DMS53 (cell line): ENCODE measurements at places on chromosomes 3 and 15.

DNA sequence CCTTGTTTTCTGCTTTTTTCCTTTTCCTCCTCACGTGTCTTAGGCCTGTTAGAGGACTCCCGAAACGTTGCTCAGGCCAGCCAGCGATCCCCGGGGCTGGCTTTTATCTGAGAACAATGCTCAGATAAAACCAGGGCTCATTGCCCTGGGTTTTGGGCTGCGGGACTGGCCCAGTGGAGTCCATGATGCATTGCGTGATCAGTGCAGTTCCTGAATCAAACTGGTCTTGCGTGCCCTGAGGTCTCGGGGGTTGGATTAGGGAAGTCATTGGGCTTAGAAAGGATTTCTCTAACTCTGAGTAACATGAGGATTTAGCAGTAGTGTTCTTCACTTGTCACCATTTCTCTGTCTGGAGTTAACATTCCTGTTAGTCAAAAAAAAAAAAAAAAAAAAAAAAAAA, 66.3 kb downstream of the CCR1 start:
- no peak for DNase-seq

DNA sequence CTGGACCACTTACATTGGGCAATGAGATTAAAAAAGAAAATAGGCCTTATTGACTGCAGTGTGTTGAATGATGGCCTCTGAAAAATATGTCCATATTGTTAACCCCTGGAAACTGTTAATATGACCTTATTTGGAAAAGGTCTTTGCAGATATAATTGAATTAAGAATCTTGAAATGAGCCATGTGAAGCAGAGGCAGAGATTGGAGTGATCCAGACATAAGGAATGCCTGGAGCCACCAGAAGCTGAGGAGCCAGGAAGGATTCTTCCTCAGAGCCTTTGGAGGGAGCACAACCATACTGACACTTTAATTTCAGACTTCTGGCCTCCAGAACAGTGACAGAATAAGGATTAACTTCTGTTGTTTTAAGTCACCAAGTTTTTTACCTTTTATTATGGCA, 510.4 kb upstream of the AGTR1 start:
- no peak for DNase-seq

- DNase-seq: peak; percentile 14
These were observed 3.4 kb downstream of the AMOTL2 start for GRCh38 chr3:134370611-134371531.

GRCh38 chr3:31448882-31449243, 83.9 kb upstream of the STT3B start:
- DNase-seq: no peak

DNA sequence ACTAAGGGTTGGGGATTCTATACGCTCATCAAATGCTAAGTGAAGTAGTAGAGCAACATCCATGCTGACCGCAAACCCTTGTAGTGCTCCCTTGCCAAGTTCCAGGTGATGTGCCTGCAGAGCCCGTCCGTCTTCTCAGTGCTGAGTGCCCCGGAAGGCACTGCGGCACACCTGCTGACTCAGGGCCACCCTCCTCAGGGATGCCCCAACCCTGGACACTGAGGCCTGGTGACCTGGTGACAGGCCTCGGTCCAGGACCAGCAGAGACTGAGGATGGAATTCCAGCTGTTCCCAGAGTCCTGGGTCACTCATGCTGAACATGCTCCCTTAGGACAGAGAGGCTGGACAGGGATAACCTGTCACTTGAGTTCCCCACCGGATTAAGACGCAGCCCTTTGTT, 422.5 kb downstream of the OCA2 start:
- no peak for DNase-seq

DNA sequence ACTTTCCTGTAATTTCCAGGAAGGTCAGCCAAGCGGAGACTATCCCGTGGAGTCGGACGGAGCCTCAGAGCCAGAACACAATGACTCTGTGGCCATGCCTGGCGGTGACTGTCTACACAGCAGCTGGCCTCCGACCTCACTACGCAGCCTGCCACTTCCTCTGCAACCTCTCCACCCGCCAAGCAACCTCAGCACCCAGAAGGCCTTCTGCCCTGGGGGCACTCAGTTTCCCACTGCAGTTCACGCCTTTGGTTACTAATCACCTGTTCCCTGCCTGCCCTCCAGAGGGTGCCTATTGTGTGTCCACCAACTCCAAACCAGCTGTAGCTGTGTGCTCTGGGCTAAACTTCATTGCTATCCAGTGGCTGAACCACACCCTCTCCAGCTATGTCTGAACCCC, 44.0 kb downstream of the TM2D3 start:
- no peak for DNase-seq

DNA sequence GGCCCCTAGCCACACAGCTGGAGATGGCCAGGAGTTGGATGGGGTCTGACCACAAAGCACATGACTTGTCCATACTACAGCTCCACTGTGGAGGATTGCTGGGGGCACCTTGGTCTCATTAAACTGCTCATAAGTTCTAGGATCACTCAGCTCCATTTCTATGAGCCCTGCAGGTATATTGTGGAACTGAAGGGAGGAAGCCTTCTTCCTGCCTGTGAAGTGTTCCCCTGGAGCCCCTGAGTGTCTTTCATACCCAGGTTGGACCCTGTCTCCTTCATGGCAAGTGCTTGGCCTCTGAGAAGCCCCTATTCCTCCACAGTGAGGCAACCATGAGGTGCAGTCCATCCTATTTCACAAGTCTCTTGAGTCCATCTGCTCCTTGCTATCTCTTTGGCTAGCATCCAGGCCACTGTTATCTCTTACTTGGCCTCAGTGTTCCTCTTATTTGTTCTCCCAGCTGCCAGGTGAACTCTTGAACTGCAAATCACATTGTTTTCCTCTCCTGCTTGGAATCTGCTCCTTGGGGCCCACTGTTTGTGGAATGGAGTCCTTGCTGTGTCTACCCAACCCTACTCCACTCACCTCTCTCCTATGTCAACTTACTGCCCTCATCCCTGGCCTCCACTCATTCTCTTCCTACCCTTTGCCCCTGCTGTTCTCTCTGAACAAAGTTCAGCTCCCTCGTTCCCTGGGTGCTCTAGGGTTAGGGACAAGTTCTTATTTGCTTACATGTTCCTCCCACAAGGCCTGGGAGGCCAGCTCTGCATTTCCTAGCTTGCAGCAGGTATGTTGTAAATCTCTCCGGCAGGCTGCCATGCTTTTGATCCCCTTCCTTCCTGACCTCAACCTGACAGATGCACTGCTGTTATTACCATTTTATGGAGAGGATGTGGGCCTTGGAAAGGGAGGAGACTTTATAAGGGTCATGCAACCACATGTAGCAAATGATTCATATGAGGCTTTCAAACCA, 1.2 kb downstream of the ACOX2 start:
- peak; percentile 0 for DNase-seq

GRCh38 chr3:123341871-123342630, 106.8 kb downstream of the ADCY5 start:
- no peak for DNase-seq

GRCh38 chr3:112415390-112415789, 82.4 kb downstream of the CD200 start:
- DNase-seq: no peak
